WTC11 (cell line): ENCODE measurements at places on chromosomes 3 and 15. TPM values are rescaled to one million over a fixed set of nuclear protein-coding genes. Genes with fewer than 3 reads are reported as not detected.

GRCh38 chr3:9512456-9513045 is 41.1 kb downstream of the LHFPL4 start:
- DNase-seq: no peak
- H3K27me3 ChIP-seq: peaks cover 76% of the 10 kb centered on the region
- peaks cover 2% of the 10 kb centered on the region; the same call in 1 of the 2 replicates for H3K4me1 ChIP-seq
- no peaks in the 10 kb centered on the region for H3K36me3 ChIP-seq
- H3K27ac ChIP-seq: no peak overlapping the region
- no peak overlapping the region for H3K4me3 ChIP-seq

DNA sequence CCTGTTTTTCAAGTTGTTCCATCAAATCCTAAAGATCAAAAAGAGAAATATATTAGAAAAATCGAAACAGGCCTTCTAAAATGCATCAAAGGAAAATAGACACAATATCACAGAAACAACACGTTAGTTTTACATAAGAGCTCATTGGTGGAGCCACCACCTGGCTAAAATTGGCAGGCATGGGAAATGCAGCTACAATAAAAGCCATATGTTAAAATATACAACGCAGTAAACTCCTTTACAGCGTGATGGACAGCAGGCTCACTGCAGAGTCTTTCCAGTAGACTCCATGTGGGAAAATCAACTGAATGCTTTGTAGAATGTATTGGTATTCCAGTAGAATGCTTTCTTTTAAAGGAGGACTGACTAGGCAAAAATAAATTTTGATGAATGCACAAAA is 40.9 kb upstream of the MYO5C start:
- no peak for DNase-seq
- H3K36me3 ChIP-seq: 0 out of 2 replicates have a peak, but pooled peaks cover 6% of the 10 kb centered on the region
- no peak overlapping the region for H3K4me3 ChIP-seq
- H3K4me1 ChIP-seq: peaks cover 53% of the 10 kb centered on the region
- peak overlapping the region; percentile 84; the same call in 1 of the 2 replicates for H3K27ac ChIP-seq

GRCh38 chr3:121834157-121834670 is 646 bp downstream of the IQCB1 start:
- peak overlapping the region; percentile 95 for H3K4me3 ChIP-seq
- H3K27ac ChIP-seq: no peak overlapping the region; the same call in 1 of the 2 replicates
- H3K4me1 ChIP-seq: peaks cover 19% of the 10 kb centered on the region
- DNase-seq: no peak
- H3K36me3 ChIP-seq: peaks cover 8% of the 10 kb centered on the region

FYTTD1 gene
- total RNA-seq: 21.4 to 24.5 TPM (median 23.7 TPM) in 3 replicates
